Neural progenitor cell (in vitro differentiated cells): ENCODE measurements at places on chromosomes 3 and 15.

DNA sequence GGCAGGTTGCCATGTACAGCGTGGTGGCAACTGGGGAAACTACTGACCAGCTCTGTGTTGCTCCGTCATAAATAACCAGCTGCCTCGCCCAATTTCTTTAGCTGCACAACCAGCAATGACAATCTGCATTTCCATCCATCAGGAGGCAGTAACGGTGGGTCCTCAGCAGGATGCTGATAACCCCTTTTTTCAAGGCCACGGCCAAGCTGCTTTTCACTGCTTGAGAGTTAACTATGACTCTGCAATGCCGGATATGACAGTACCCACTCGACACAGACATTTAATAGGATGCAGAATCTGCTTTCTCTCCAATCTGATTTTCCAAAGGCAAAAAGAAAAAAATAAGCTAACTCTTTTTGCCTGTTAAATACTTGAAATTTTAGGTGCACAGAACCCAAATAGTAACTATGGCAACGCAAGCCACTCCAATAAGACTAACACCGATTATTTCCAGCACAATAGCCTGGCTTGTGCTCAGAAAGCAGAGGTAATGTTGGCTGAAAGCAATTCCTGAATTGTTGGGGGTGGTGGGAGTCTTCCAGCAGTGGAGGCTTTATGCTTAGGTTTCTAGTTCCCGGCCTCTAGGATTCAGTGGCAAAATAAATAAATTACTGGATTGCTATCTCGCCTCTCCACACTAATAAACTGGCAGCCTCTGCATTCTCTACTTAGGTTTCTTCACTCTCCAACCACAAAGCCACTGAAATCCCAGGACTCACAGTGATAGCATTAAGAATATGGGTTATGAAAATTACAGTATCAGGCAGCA, 31.2 kb upstream of the SRGAP3 start:
- DNase-seq = peak; percentile 80

- no peak for DNase-seq
Observed at GRCh38 chr3:46540550-46540949, 25.6 kb downstream of the LRRC2 start.

DNA sequence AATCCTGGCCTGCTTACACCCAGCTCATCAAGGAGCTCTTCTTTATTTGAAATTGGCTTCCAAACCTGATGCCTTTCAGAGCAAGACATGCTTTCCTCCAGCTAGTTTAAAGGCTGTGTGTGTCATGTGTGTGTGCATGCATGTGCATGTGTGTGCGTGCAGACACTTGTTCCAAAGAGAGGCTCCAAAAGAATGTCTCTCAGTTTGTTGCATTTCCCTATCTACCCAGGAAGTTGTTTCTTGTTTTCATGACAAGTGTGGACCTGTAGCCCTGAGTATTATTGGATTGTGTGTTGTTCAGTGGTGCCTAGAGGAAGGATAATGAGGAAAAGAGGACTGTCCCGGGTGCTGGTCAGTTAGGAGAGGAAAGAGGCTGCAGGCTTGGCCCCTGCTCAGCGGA, 240.0 kb downstream of the THSD4 start:
- DNase-seq = no peak

DNA sequence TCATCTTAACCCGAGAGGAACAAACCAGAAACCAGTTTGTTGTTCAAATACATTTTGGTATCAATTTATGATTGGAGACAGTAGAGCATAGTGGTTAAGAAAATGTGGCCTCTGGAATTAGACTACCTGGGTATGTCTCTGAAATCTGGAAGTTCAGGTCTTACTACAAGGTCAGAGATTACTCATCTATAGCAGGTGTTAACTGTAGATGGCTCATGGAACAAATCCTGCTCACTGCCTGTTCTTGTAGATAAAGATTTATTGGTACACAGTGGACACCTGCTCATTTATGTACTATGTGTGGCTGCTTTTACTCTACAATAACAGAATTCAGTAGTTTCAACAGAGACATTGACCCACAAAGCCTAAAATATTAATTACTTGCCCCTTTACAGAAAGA, 413.3 kb downstream of the CNTN6 start:
- DNase-seq = no peak

- DNase-seq = no peak
Observed at GRCh38 chr15:28994142-28994830, 108.5 kb downstream of the APBA2 start.

GRCh38 chr3:14467814-14468620, 65.6 kb downstream of the SLC6A6 start:
- peak; percentile 59 for DNase-seq

GRCh38 chr3:50139718-50140423, 15.3 kb upstream of the SEMA3F start:
- DNase-seq = no peak

- DNase-seq = peak; percentile 60
Observed at GRCh38 chr3:108552267-108553159, 36.7 kb downstream of the CIP2A start.

DNA sequence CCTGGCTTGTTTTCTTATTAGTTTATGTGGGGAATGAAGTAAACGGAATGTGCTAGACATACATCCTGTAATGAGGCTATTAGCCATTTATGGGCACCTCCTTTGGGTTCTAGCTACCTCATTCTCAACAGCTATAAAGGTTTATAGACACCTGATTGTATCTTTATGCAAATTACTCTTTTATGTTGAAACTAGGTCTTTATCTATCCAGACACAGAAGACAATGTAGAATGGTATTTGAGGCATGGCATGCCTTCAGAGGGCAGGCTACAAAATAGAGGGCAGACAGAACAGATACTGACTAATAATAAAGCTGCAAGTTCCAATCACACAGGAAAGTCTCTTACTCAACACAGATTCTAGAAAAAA, 27.1 kb downstream of the TBC1D2B start:
- DNase-seq = peak; percentile 26

- peak; percentile 77 for DNase-seq
Observed at GRCh38 chr3:167575000-167575600, 78.6 kb downstream of the WDR49 start.

DNA sequence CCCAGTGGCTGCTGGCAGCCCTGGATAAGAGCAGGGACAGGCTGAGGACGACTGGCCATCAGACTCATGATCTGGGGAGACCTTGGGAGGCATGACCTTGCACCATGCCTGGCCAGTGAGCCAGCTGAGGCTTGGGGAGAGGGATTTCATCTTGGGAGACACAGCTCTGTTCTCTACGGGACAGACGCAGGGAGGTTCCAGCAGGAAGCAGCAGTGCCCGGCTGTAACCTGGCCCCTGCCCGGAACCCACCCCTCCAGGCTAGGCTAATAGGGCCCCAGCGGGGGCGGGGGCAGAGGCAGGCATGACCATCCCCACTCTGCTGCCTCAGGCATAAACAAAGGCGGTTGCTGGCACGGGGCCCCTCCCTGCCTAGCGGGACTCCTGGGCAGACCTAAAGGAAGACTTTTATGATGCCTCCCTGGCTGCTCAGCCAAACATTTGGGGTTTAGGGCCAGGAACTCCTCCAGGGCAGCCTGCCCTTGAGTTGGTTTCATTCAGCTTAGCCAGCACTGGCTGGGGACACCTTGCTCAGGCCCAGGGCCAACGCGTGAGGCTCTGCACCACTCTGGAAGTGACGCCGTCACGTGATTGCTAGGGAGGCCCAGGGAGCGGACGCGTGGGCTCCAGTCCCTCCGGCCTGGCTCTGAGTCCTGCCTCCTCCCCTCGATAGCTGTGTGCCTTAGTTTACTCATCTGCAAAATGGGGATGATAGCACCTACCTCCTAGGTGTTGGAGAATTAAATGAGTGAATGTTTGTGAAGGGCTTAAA, 27.6 kb downstream of the HDAC11 start:
- DNase-seq = peak; percentile 37

GRCh38 chr15:39998511-39999077, 40.4 kb downstream of the SRP14 start:
- no peak for DNase-seq

DNA sequence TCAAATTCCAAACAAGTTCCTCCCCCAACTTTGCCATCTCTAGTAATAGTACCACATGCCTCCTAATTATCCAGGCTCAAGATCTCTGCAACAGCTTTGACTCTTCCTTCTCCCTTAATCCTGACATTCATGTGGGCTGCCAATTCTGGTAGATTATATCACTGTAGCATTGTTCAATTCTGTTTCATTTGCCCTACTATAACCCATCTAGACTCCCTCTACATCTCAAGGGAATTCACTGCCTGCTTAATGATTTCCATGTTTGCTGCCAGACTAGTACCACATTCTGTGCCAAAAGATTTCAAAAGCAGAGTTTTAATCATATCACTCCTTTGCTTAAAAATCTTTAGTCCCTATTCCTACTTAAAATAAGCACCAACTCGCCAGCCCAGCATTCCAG, 34.6 kb upstream of the PPIB start:
- DNase-seq = no peak

GRCh38 chr3:9100513-9100894, 137.2 kb upstream of the RAD18 start:
- no peak for DNase-seq

DNA sequence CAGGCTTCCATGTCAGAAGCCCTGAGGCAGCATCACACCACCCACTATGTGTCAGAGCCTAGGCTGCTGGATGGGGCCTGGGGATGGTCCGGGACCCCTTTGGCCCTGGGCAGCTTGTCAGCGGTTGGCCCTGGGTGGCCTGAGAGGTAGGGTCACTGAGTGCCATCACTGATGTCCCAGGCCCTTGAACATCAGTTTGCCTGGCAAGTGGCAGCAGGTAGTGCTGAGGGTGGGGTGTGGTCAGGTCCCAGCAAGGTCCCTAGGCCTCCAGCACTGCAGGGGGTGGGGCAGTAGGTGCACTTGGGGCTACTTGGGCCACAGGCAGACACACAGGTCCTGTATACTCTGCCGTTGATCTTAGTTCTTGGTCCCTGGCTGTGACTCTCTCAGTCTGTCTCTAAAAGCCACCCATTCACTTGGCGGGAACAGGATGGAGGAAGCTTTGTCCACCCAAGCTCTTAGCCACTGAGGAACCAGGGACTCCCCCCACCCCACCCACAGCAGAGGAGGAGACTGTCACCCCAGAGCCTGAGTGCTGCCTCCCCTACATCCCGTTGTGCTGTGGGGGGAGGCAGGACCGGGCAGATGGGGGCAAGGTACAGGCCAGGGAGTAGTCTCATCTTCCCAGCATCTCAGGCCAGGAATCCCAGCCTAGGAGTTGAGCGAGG, 5.8 kb downstream of the GNAI2 start:
- DNase-seq = no peak

DNA sequence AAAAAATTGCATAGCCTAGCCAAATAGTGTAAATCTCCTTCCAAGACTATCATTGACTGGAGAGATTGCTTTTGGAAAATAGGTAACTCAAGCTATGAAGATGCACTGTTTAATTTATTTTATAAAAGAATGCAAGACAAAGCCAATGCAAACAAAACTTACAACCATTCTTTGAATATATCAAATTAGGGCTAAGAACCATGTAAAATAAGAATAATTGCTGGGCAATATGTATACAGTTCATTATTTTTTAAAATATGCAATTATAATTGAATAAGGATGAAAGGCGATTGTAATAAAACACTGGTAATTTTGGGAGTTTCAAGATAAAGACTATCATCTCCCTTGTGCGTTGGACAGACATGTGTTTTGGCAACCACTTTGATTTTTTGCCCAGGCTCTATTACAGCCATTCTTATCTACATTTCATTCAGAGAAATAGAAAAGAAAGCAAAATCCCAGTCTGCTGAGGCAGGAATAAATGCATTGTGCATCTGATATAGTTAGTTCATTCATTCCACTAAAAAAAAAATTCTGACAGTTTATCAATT, 242.3 kb upstream of the ROBO1 start:
- no peak for DNase-seq

DNA sequence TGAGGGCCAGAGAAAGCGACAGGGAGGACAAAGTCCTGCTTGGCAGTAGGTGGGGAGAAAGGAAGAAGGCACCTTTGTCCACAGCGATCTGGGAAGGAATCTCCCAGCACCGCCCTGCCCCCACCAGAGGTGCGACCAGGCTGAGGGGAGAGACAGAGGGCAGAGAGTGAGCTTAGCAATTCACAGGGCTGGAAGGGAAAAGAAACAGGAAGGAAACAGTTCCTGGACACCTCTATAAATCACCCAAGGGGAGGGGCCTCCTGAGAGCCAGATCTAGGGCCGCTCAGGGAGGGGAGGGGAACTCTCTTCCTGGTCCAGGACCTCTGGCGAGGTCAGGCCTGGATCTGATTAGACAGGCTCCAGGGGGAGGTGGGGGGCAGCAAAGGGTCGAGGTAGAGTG, 35.4 kb downstream of the RNU5B-1 start:
- no peak for DNase-seq

DNA sequence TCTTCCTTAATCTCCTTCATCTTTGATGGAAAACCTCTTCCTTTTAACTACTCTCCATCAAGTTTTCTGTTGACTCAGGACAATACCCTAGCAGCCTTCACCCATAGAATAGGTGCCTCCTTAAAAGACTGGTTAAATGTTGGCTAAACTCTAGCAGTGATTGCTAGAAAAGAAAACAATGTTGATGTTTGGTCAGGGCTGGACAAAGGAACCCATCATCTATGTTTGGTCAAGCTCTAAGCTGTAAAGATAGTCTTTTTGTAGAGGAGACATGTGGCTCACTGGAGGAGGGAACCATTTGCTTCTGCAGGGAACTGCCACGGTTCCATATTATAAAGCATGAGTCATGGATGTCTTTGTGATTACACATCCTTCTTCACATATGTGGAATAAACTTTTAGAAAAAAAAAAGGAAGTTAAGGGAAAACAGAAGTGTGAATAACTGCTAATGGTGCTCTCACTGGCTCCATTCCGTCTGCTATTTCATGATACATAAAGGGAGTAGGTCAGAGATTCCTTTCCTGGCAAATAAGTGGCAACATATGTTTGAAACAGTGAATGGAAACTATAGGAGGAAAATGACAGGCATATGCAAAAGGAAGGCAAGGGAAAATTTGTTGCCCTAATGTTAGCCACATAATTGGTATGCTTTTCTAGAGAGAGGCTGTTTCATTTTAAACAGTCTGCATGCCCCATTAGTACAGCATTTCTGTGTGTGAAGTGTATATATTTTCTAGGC, 78.2 kb downstream of the CMSS1 start:
- DNase-seq = no peak

DNA sequence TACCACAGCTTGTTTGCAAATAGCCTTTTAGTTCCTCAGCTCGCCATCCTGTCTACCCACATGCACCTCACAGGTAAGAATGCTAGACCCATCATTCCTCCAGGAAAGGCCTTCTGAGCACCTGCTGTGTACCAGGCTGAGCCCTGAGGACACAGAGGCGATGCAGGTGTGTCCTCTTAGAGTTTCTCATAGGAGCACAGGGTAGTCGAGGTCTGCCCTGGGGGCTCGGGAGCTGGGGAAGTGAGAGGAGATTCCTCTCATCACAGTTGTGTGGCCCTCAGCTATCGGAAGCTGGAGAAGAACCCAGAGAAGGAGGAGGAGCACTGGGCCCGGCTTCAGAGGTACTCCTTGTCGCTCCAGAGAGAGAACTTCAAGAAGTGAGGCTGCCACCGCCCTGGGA, 8.0 kb downstream of the MESP1 start:
- no peak for DNase-seq

DNA sequence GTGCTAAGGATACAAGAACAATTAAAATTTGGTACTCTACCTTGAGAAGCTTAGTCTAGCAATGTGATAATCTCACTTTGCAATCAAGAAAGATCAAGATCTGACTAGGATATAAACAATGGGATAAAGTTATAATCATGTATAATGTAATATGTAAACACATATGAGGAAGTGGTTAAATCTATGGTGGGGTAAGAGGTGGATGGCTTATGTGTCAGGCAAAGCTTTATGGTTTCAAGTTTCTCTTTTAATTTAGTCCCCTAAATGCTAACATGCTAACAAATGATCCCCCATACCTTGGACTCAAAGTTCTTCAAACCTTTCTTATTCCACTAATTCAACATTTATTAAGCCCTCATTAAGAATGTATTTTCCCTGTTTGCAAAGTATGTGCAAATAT, 2.5 kb downstream of the RSL24D1 start:
- no peak for DNase-seq

- no peak for DNase-seq
Observed at GRCh38 chr3:46889381-46890110, 12.0 kb downstream of the PTH1R start.
